Fibroblast of skin of abdomen (primary cell): ENCODE measurements at places on chromosomes 5 and 9.

DNA sequence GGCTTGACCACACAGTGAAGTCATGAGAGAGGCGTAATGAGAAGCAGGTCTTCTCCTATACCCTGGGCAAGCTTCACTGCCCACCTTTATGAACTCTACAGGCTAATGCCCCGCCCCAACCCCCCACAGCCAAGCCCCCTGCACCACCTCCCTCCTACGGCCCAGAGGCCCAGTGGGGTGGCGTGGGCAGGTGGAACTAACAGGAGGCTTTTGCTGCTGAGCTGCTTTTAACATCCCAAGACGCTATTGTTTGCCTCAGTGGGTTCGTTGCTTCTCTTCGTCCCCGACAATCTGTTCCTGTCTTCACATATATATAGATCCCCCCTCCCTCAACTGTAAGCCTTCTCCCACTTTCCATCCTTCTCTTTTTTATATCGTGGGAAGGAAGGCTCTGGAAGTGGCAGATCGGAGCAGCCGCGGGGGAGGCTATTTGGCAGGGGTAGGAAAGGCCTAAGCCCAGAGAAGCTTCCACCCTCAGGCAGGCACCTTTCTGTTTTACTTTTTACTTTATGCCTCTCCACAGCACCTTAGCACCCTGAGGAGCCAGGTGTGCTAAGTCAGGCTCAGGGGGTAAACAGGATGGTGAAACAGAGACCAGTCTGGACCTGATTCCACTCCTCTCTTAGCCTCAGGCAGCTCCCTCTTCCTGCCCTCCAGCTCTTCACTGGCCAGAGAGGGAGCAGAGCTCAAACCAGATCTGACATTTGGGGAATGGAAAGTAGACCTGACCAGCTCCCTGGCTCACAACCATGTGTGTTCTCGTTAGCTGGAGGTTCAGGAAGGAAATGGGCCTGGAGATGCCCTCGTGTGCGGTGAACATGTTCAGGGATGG is 26.5 kb downstream of the CD74 start:
- DNase-seq = no peak

DNA sequence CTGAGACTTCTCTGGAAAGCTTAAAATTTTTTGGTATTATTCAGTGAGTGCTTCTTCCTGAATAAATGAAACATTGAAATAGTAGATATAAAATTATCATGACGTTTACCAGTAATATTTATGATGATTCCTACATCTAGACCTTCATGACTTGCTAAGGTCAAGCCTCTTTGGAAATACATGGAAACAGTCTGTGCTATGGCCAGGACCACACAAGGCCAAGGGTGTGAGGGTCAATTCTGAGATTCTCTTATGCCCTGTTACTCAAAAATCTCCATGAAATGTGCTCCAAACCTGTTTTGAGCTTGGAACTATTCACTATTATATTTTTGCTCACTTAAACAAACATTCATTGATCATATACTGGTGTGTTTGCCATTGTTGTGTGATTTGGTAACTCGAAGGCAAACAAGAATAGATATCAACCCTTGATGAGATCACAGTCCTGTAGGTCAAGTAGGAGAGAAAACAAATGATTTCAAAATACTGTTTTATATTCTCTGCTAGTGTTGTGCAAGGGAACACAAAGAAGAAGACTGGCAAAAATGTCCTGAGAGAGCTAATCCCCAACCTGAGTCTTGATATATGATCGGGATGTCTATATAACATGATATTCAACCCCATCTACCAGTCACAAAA is 1254.9 kb upstream of the DMAC1 start:
- no peak for DNase-seq

DNA sequence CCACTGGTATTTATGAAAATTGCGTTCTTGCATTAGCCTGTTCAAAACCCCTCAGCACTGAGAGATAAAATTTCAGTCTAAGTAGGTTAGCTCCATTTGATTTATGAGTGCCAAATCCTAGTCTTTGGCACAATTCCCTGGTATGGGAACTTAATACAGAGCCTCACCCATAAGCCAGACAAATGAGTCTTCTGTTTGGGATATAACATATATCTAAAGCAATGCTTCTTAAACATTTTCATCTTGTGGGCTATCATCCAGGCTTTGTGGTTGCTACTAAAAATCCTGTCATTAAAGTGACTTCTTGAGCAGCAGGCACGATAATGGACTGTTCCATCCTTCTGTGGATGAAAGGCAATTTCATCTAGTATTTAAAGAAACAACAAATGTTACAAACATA is 419.5 kb upstream of the ACTBL2 start:
- peak; percentile 75 for DNase-seq

GRCh38 chr5:57033503-57033902 is 81.6 kb upstream of the MIER3 start:
- DNase-seq = no peak

- no peak for DNase-seq
Observed at GRCh38 chr9:114051281-114051680, 26.8 kb downstream of the AMBP start.

DNA sequence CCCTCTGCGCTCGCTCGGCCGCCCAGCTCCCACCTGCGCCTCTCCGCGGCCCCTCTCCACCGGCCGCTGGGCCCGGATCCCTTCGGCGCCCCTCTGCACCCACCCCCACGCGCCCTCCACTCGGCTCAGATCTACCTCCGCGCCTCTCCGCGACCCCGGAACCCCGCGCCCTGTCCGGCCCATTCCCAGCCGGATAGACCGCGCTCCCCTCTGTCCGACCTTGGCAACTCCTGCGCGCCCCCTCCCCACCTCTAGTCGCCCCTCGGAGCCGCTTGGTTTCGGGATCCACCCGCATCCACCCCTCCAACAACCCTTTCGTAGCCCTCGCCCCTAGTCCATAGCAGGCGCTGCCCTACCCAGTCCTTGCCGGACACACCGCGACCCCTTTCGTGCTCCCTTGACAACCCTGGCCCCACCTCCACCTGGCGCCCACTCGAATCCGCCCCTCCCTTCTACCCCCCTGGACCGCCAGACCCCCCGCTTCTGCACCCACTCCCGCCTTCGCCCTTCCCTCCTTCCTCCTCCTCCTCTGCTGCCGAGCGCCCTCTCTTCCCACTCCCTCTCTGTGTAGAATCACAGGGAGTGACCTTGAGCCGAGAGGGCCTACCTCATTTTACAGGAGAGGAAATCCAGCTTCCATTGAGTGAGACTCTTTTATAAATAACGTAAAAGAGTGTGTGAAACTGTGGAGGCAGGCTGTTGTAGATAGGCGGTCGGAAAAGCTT is 525 bp upstream of the AK3 start:
- DNase-seq = no peak

GRCh38 chr9:2053883-2054845 is 39.0 kb downstream of the SMARCA2 start:
- DNase-seq = peak; percentile 48

- DNase-seq = no peak
Observed at GRCh38 chr5:80229902-80230255, 26.0 kb downstream of the SERINC5 start.

DNA sequence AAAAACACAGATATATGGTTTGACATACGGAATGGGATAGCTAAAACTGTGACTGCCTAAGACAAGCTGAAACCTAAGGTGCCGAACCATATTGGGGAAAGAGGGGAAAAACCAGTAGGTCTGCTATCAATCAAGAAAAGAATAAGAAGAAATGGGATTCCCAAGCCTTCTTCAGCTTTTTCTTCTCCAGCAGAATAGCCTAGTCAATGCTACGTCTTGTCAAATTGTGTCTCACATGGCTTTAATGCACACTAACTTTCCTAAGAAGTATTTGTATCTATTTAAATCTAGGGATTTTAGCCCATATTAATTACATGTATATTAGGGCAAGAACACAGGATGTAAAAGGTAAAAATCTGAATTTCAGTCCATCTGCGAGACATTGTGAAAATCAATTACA is 797 bp upstream of the FBXO38 start:
- no peak for DNase-seq

DNA sequence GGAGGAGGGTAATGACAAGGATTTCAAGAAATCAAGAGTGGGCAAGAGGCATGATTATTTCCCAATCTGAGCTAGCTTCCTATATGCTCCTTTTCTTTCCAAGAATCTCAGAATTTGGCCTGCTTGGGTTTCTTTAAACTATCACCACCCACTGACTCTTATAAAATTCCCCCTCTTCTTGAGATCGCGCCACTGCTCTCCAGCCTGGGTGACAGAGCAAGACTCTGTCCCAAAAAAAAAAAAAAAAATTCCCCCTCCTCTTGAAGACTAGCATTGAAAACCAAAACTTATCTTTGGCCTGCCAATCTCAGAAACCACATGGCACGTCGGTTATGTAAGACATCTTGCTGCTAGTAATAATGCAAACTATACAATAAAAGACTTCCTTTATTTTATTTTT is 3.4 kb upstream of the DMXL1 start:
- DNase-seq = no peak

DNA sequence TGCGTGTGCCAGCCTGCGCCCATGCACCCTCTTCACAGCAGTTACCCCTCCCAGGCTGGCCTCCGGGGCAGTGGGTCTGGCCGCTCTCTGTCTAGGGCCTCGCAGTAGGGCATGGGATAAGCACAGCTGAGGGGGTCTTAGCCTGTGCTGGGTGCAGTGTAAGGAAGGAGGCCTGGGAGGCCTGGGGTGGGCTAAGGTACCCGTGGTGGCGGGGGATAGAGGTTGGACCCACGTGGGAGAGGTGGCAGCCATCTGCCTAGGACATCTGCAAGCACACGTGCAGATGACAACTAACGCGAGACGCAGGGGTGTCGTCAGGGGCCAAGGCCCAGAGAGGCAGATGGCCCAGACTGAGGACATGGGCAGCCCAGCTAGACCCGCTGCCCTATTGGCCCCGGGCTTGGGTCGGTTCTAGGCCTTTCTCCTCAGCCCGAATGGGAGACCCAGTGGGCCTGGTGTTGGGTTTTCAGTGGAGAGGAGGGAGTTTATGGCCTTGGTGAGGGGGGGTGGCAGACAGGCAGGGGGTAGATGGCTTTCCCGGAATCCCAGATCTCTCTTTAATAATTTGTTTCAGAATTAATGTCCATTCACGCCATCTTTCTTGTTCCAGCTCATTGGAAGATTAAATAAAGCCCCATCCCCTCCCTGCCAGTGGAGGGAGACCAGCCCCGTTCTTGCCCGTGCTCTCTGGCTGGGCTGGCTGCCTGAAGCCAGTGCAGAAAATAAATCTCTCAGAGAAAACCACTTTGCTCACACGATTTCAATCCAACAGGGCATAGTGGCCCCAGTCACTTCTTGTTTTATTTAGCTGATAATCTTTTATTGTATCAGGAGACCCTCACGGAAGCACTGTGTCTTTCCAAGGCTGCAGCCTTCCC is 154.2 kb downstream of the GAPVD1 start:
- no peak for DNase-seq

- no peak for DNase-seq
Observed at GRCh38 chr9:6598249-6598725, 47.2 kb downstream of the GLDC start.
